ENCODE measurements at places on chromosomes 2 and 18. TPM values are rescaled to one million over a fixed set of nuclear protein-coding genes. Genes with fewer than 3 reads are reported as not detected.

The C2orf92 gene
- total RNA-seq: 15.6 TPM

The FKBP1B gene
- total RNA-seq: 1.2 TPM

The CCDC93 gene
- 55.3 TPM for total RNA-seq

The RTP5 gene
- total RNA-seq: 1.3 TPM

The SLC9A4 gene
- not detected for total RNA-seq

Data from T-cell (primary cell).